Hippocampal formation (tissue), 2 donors: ENCODE measurements at places on chromosomes 5 and 9.

- DNase-seq, result no peak
Observed at GRCh38 chr9:121584421-121584820, 67.0 kb upstream of the DAB2IP start.

DNA sequence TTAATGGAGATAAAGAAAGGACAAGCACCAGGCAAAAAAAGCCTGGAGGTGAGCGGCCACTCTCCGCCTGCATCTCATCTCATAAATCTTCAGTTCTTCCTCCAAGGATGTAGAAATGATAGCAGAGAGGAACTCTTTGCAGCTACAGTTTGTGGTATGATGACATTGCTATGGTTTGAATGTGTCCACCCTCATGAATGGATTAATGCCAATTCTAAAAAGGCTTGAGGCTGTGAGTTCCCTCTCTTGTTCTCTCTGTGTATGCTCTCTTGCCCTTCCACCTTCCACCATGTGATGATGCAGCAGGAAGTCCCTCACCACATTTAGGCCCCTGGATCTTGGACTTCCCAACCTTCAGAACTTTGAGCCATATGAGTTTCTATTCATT, 126.4 kb downstream of the SPOCK1 start:
- DNase-seq, result no peak

GRCh38 chr5:75667586-75667985, 49.7 kb downstream of the POC5 start:
- no peak for DNase-seq

DNA sequence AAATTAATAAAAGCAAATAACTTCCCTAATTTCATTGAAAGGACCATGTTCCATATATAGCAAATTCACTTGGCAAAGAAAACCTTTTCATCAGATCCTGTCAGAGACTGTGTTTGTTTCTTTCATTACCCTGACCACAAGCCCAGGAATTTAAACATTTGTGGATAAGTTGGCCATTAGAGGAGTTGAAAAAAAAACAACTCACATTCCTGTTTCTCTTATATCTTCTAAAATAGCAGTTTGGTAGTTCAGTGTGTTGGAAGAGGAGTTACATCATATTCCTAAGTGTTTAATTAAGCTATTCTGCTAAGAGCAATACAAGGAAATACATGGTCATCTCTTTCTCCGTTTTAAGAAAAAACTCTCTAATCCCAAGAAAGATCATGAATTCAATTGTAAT, 505.6 kb downstream of the TLE1 start:
- DNase-seq, result no peak

GRCh38 chr5:130526708-130527107, 622.4 kb downstream of the CHSY3 start:
- no peak for DNase-seq

DNA sequence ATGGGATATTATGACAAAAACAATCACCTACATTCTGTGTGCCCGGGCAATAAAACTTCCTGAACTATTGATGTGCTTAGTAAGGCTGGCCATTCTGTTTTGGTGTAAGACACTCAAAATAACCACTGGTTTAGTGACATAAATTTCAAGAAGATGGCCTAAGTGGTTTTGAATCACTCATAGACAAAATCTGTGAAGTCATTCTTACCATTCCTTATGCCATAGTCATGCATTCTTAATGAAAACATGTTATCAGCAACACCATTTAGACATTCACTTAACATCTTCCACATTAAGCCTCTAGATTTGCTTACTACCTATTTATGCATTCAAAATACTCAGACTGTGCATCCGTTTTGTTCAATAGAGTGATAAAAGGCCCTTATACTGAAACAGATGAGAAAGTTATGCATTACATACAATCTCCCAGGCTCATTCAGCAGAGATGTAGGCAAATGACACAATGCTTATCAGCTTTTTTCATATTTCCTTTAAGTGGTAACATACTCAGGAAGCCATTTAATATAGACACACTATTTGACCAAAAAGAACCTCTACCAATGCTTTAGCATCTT, 848.8 kb upstream of the DMAC1 start:
- DNase-seq, result no peak

- DNase-seq, result no peak
Observed at GRCh38 chr5:174690271-174690670, 34.1 kb upstream of the MSX2 start.

GRCh38 chr5:140024928-140025327, 18.2 kb downstream of the NRG2 start:
- DNase-seq, result no peak

DNA sequence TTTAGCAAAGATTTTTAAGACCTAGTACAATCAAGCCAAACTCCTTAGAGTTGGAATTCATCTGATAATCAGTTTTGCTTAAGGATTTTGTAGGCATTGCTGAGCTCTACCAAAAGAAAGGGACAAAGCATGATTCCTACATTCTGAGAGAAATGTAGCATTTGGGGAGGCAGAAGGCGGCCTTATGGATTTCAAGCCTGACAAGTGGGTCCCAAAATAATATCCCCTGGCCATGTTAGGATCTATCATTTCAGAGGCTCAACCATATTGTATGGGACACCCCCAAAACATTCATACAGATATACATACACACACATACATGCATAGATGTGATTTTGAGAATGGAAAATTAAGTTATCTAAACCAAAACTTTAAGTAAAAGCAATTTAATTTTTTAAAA, 257.8 kb upstream of the VLDLR start:
- DNase-seq, result no peak

- no peak for DNase-seq
Observed at GRCh38 chr9:6417186-6417585, 4.2 kb downstream of the UHRF2 start.

DNA sequence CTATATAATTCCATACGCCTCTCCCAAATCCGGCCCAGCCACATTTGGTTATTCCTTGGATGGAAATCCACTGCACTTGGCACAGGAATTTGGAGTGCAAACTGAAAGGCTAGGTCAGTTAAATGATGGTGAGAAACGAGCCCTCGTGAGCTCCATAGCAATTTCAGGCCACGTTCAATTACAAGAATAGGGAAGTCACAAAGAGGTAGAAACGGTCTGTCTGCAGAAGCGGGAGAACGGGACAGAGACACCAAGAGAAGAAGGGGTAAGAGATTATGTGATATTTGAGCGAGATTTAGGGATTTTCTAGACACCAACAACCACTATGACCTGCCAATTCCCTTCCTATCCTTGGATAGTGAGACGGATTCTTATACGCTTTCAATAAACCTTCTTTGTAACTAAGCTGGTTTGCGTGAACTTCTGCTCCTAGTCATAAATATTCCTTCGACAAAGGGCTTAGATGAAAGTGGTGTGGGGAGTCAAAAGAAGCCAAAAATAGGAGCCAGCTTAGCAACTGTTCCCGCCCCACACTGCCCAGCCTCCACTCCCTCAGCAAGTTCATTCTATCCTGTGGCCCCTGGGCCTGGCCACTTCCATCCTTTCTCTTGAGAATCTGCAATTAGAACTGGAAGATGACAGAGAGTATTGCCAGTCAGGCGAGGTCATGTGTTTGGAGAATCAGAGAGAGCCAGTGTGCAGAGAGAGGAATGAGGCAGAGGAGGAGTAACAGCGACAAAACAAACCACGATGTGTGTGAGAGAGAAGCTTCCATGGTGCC, 118.4 kb downstream of the ZNF608 start:
- DNase-seq, result no peak

DNA sequence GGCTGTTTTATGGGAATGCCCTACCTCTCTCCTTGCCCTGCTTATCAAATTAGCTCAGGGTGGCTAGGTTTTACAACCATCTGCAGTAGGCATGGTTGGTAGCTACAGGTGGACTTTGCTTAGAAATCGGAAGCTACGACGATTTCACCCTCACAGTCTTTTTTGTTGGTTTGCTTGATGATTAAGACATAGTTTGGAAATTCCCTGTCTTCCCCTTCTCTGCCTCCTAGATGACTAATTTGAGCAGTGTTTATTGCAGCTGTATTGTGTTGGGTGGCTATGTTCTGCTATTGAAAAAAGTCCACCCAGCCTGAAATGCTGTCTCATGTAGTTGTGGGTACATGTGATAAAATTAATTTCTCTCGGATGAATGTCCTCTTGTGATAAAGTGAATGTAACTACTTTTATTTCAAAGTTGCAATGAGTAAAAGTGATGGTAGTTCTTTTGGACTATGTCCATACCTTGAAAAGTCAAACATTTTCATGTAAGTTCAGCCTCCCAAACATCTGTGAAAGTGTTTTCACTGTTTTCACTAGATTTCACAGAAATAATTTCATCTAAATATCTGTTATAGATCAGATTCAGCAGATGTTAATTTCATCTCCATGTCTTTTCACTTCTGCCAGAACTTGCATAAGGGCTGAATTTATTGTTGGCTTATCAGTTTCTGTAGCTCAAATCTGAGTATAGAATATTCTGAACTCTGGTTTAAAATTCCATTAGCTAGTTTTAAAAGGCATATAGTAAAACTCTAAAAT, 37.3 kb upstream of the FYB1 start:
- DNase-seq, result no peak

DNA sequence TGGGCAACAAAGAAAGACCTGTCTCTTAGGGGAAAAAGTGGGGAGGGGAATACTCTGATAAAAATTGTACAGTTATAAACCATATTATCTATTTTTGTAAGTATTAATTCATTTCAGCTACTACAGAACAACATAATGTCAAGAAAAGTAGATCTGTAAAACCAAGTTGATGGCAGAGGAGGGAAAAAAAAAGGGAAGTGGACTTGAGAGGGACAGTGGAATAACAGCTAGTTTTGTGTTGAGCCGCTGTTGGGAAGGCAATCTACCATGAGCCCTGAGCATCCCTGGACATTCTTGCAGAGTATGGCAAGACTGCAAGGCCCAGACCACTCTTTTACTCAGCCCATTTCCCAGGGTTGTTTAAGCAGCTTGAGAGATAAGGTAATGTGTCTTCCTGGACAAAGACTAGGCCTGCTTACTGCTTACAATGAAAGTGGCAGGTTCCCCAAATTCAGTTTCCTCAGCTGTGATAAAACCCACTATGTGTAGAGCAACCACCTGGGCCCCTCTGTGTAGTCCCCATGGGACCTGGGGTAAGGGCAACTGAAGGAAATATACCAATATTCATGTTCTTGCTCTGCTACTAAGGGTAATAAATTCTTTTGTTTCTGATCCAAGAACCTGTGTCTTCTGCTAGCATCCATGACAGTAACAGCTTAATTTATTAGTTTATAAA, 25.0 kb downstream of the CEP120 start:
- no peak for DNase-seq
